ENCODE measurements at places on chromosomes 13 and 19.
A peak's percentile ranks its signal among the peaks of the same experiment; 100 is the strongest.

- no peak for DNase-seq
These were observed at the start of gene SSC5D for GRCh38 chr19:55487924-55488687. Gene SSC5D, plus strand, starts transcription at chr19:55488436. Its CDS starts 154 bp downstream, at chr19:55488590.

DNA sequence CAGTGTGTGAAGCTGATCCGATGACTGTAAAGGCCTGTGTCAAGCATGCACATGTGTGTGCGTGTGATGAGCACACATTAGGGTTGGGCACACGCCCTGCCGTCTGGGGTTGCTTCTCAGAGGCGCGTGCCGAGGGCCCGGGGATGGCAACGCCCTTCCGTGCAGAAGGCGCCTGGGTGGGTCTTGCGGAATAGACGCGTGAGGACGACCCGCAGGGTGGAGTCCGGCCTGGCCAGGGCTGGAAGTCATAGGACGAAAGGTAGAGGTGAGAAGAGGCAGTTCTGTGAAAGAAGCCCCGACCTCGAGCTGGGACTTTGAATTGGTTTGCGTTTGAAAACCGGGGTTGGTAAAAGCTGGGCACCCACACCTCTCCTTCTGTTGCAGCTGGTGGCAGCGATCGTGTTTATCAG, 35.7 kb downstream of the TMEM255B start:
- DNase-seq: no peak

GRCh38 chr19:46347985-46348384, 1.1 kb downstream of the PPP5C start:
- DNase-seq: no peak

DNA sequence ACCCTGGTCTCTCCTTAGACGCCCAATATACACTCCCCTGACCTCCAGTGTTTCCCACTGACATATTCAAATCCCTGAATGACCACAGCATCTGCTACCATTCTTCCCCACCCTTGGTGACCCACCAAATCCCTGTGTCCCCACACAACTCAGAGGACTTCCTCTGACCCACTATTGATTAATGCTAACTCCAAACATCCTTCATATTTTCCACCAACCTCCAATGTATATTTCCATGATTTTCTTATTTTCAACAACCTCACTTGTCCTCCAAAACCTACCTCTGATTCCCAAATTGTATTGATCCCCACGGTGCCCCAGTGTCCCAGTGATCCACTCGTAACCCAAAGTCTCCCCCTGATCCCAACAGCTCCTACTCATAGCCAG, 526 bp upstream of the DMWD start:
- DNase-seq: no peak

GRCh38 chr13:97506511-97506910, 72.5 kb downstream of the RAP2A start:
- DNase-seq: no peak

- no peak for DNase-seq
These were observed 27.7 kb upstream of the CYSLTR2 start for GRCh38 chr13:48626077-48626449.

DNA sequence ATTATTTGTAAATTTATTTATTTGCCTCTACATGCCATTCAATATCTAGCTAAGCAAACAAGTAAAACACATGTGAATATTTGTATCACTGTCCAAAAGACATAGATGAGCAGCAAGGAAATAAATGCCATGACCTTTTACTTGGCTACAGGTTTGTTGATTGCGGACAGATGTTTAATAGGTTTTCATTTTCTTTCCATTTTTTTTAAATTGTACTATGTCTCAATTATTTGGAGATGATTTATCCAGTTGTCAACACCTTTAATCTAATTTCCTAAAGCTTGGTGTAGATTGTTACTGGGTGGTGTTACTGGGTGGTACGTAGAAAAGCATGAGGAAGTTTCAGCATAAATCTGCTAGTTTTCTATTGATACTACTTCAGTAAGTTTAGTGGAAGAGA, 560.6 kb upstream of the SPRY2 start:
- no peak for DNase-seq

DNA sequence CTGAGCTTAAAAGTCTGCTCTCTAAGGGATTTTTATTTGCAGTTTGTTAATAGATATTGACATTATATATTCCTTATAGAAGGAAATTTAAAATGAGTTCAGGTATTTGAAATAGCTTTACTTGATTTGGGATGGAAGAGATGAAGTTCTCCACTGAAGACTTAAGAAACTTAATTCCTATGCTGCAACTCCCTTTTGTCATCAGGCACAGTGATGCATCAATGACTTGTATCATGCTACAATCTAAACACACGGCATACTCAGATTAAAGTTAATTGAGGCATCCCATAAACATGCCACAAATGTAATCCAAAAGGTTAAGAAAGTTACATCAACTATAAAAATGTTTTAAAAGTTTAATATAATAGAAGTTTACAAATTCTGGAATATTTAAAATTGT, 109.0 kb downstream of the STARD13 start:
- no peak for DNase-seq

- DNase-seq: peak; percentile 83
These were observed 10.4 kb upstream of the JUND start for GRCh38 chr19:18291590-18292461.

GRCh38 chr13:32381539-32381938, 46.4 kb downstream of the N4BP2L1 start:
- DNase-seq: no peak

DNA sequence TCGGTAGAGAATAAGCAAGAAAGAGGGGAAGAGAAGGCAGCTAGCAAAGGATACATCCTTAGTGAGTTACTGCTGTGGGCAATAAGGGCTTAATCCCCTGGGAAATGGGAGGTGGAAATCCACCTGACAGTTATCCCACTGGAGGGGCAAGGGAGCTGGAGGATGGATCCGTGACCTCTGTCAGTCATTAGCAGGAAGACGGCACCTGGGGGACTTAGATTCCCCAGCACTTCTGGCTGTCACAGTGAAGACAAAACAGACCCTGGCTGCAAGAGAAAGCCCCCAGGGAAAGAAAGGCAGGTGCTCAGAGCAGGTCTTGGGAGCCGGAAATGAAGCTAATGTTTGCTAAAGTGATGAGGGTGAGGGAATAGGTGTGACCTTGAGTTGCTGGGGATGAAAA, 70.4 kb upstream of the MRI1 start:
- no peak for DNase-seq

- DNase-seq: no peak
These were observed 8.7 kb upstream of the KCNRG start for GRCh38 chr13:50006426-50007135.

DNA sequence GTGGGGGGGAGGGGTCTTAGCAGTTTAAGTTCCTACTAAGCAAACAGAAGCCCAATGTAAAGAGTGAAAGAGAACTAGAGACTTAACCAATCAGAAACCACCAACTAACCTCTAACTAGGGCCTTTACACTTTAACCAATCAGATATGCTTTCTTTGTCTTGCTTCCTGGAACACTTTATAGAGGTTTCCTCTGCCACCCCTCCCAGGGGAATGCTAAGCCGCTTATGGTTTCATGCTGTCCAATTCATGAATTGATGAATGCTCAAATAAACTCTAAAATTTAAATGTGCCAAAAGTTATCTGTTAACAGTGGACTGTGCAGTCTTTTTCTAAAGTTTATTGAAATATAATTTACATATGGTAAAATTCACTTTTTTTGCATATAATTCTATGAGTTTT, 33.9 kb upstream of the LATS2 start:
- no peak for DNase-seq

- DNase-seq: no peak
These were observed 65.6 kb upstream of the NPAS1 start for GRCh38 chr19:46953955-46954501.

DNA sequence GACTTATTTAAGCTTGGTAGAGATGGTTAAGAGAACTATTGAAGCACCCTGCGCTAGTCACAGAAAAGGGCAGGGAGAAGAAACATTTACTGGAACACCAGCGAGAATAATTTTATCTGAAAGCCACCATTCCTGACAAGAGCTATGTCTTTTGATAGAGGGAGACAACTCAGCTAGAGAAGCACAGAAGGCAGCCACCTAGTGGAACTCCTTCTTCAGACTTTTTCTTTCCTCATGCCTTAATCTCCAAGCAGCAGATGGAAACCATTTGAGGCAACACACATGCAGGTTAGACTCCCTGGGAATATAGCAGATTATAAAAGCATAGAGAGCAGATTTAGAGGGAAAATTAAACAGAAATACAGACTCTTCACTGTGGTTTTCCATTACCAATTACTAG, 813.4 kb downstream of the SLITRK6 start:
- no peak for DNase-seq

All from stimulated activated CD4-positive, alpha-beta T cell treated with anti-CD3 and anti-CD28 coated beads, Interleukin-12 subunit alpha, Interleukin-12 subunit beta, amount 100 ng/mL, for 48 hours (primary cell).